ENCODE measurements at places on chromosomes 1 and 21.

DNA sequence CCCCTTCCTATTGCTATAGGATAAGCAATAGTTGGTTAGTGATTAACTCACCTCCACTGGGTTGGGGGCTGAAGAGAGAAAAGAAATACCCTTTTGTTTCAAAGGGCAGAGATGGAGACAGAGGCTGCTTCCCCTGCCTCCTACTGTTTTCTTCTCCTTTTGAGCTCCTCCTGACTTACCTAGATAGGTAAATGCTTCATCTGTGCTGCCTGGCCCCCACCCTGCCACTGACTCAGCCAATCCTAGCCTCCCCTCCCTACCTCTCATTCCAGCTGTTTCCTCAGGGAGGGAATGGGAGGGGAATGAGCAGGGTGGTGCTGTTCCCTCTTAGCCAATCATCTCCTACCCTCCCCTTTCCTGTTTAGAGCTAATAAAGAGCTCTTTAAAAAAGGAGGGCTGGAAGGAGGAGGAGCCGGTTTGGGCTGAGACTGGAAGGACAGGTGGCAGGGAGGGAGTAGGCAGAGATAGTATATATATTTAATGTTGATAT is at the start of gene C1orf116:
Gene C1orf116, minus strand, starts transcription at position 229 of the 490 bp plus-strand sequence. CDS start 5,158 bp downstream, outside the sequence.
- no peak for DNase-seq

GRCh38 chr1:85607126-85607920 is 26.8 kb downstream of the CCN1 start:
- peak; percentile 99 for DNase-seq

DNA sequence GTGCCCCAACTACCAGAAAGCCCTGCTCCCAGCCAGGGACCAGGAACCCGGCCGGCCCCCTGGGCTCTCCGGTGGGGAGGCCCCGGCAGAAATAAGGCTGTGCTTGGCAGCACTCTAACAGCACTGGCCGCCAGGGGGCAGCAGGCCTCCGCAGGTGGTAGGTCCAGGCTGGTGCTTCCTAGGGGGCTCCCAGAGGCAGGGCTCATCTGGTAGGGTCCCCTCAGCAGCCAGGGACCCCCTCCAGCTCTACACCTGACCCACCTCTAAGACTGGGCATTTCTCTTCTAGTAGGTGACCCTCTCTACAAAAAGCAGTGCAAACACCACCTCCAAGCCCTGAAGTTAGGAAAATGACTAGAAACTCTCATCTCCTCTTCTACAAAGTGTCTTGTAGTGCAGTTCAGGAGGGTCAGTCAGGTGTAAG is 85.6 kb downstream of the STUM start:
- no peak for DNase-seq

GRCh38 chr21:38244885-38245869 is 11.6 kb upstream of the KCNJ15 start:
- peak; percentile 92 for DNase-seq

- DNase-seq, result no peak
These were observed 7.6 kb downstream of the GNB1 start for GRCh38 chr1:1883092-1883873.

GRCh38 chr1:234270581-234271242 is 102.5 kb upstream of the COA6 start:
- no peak for DNase-seq

DNA sequence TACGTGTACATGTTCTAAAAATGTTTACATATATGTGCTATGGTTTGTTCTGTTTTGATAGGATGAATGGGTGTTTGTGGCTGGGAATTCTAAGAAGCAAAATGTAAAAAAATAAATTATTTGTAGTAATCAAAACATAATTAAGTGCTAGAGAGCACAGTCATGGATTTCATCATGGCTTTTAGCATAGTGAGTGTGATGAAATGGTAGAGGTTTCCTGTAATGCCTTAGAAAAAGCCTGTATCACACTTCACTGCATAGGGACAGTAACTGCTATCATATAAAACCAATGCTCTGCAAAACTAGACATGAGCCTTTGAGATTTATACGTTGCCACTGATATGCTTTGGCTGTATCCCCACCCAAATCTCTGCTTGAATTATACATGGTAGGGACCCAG is 99.8 kb downstream of the PTGER3 start:
- DNase-seq, result no peak

GRCh38 chr1:58548371-58548770 is 1.8 kb upstream of the OMA1 start:
- DNase-seq, result no peak

GRCh38 chr1:46159516-46159915 is 15.4 kb upstream of the TSPAN1 start:
- DNase-seq, result no peak

DNA sequence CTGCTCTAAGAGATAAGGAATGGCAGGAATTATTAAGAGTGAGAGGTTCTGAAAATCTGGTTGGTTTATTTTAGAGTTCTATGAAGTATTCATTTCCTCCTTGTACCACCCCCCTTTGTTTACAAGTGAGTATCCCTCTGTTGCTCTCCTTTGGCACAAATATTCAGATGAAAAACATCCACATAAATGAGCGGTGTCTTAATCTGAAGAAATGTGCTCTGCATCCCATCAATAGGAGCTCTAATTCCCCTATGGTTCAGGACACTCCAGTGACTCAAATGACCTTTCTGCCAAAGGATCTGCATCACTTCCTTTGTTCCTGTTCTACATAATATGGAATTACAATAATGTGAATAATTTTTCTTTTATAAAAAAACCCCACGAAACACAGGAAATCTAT is 16.6 kb downstream of the DDAH1 start:
- DNase-seq, result peak; percentile 77

DNA sequence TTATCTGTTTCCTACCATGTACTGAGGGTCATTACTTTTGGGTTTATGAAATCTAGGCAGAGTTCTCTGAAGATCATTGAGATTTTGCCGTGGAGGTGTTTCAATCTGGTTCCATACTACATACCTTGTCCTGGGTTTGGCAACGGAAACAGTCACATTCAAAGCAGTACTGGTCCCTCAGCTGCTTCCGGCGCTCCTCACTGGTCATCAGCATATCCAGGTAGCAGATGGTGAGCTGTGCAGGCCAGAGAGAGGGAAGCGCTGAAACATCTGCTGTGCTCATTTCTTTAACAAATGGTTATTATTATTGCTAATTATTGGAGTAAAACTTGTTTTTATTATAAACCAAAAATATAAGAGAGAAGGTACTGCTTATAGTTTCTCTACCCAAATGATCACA is 591.7 kb downstream of the SMYD3 start:
- DNase-seq, result no peak

DNA sequence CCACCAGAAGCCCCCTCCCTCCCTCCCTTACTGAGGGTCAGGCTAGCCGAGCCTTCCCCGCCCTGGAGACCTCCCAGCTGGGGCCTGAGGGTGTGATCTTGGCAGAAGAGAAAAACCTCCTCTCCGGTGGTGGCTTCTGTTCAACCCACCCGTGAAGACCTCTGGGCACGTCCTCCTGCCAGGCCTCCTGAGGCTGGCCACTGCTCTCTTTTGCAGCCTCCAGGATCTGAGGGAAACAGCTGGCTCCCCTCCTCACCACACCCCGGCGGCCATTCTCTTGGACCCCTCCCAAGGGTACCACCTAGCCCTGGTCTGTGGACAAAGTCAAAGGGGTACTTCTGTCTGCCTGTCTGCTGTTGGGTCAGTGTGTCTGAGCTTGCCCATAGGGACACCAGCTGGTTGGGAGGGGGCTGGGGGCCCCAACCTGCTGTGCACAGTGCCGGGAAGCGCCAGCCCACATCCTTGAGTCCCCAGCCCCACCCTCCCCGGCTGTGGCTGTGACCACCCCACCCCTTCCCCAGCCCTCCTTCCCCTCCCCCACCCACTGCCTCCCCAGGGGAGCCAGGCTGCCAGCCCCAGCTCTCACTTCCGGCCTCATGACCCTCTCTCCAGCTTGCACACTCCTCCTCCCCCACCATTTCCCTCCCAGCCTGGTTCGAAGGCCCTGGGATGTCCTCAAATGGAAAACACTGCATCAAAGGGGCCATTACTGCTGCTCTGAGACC is 48.1 kb downstream of the AHDC1 start:
- no peak for DNase-seq

GRCh38 chr1:54506594-54506993 is 41.4 kb upstream of the ACOT11 start:
- DNase-seq, result no peak

- no peak for DNase-seq
These were observed 400.7 kb upstream of the RUNX1 start for GRCh38 chr21:35449846-35450245.

- no peak for DNase-seq
These were observed 19.9 kb downstream of the ABCA4 start for GRCh38 chr1:94100785-94101612.

GRCh38 chr1:60502506-60502905 is 428.9 kb upstream of the C1orf87 start:
- no peak for DNase-seq

- no peak for DNase-seq
These were observed 144.7 kb downstream of the NOS1AP start for GRCh38 chr1:162214202-162214601.

DNA sequence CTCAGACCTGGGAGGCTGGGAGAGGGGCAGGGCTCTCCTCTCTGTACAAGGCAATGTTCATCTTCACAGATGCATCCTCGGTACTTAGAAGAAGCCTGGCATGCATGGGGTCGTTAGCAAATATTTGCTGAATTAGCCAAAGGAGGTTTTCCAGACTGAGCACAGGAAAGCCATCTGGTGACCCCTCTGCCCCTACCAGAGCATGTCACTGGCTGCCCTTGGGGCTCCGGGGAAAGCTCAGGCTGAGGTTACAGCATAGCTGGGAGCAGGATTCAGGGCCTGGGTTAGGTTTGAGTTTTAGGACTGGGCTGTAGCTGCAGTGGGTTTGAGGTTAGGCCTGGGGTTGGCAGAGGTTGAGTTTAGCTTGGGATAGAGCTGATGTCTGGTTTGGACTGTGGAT is 43.4 kb upstream of the ZBTB40 start:
- no peak for DNase-seq

DNA sequence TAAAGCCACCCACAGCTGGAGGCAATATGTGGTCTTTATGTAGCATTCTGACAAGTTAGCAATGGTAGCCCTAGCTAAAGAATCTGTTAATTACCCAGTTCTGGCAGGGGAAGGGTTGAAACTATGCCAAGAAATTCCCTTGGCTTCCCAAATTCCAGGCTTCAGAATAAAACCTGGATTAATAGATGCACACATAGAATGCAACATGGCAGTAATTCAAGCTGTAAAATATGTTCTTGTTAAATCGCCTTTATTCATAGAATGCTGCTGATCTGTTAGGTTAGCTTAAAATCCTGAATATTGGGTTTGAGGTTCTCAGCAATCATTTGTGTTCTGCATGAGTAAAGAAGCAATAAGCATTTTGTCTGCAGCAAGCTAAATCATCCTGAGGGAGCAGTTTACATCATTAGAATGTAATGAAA is 80.1 kb downstream of the ZNF326 start:
- DNase-seq, result no peak

- no peak for DNase-seq
These were observed 31.3 kb downstream of the FOXO6 start for GRCh38 chr1:41392528-41392924.

- DNase-seq, result no peak
These were observed 36.3 kb upstream of the IL10 start for GRCh38 chr1:206808615-206809014.

DNA sequence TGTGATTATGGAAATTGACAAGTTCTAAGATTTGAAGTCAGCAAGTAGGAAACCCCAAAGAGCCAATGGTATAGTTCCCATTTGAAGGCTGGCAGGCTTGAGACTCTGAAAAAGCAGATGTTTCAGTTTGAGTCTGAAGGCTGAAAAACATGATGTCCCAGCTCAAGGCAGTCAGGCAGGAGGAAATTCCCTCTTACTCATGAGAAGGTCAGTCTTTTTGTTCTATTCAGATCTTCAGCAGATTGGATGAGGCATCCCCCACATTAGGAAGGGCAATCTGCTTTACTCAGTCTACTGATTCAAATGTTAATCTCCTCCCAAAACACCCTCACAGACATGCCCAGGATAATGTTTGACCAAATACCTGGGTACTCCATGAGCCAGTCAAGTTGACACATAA is 372.5 kb upstream of the ST6GALNAC5 start:
- DNase-seq, result no peak

- no peak for DNase-seq
These were observed 13.2 kb upstream of the IGSF3 start for GRCh38 chr1:116680752-116681151.

DNA sequence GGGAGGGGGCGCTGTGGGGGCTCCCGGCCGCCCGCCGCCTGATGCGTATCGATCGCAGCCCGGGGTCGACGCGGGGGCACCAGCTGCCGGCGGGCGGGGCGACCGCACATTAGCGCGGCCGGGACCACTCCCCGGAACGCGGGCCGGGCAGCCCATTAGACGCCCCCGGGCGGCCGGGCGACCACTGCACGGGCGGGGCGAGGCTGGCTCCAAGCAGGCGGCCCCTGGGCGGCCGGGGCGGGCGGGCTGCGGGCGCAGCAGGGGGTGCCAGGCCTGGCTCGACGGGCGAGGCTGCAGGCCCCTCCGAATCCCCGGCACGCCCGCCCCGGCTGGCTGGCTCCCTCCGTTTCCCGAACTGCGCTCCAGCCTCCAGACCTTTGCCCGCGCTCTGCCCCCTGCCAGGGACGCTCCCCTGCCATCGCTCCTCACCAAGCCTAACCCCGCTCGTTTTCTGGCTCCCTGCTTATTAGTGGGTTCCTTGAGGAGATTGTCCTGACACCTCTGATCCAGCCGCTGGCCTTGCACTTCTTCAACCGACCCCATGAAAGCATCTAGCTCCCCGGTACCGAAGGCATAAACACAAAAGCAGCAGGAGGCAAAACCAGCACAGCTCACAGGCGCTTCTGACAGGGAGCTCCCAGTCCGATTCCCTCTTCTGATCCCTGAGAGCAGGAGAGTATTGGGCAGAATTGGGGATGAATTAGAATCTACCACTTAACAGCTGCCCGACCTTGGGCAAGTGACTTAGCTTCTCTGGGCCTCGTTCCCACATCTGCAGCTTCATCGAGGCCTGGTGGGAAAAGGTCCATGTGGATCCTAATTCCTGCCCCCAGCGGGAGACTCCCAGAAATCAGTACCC is 92.6 kb upstream of the CASZ1 start:
- no peak for DNase-seq

- DNase-seq, result no peak
These were observed 51.4 kb upstream of the C8B start for GRCh38 chr1:57017200-57017599.

GRCh38 chr1:21921100-21921875 is 15.8 kb downstream of the HSPG2 start:
- DNase-seq, result no peak

DNA sequence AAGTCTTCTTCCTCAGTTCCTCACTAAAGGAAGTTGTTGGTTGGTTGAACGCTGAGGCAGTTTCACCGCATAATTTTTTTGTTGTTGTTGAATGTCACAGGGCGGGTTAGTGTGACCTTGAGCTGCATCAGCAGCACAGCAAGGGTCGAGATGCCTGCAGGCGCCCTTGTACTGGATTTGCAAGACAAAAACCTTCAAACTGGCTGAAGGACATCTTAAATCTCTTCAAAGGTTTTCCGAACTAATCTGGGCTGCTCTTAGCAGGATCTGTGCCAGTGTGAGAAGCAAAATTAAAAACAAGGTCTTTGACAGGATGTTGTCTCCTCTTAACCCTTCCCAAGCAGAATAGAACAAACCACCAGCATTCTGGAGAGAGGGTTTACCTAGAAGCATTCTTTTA is 59.4 kb downstream of the NRIP1 start:
- no peak for DNase-seq
